ENCODE measurements at places on chromosomes 7 and 10. TPM values are rescaled to one million over a fixed set of nuclear protein-coding genes. Genes with fewer than 3 reads are reported as not detected.

Gene VWA2
- polyA plus RNA-seq: 25.3 TPM

DNA sequence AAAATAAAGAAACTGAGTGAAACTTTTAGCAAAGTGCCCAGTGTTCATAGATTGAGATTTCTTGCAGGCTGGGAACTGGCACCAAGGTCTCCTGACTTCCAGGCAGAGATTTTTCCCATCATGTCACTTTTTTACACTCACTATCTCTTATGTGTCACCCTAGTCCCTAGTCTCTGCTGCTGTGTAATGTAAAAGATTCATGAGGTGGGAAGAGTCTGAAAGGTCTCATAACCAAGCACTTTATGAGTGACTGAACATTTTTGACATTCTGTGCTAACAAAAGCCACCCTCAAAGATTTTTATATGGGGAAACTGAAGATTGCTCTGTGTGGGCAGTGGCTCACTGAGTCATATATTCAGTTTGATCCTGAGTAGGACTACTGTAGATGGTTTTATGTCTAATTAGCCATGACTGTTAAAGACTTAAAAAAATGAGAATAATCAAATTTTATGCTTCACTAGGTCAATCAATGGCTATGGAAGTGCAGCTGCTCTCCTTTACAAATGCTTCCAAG is 900.3 kb upstream of the SORCS1 start:
- H3K27me3 ChIP-seq: no peaks in the 10 kb centered on the region
- H3K4me1 ChIP-seq: no peaks in the 10 kb centered on the region
- DNase-seq: no peak

Gene VIPR2
- 0.41 TPM for polyA plus RNA-seq

DNA sequence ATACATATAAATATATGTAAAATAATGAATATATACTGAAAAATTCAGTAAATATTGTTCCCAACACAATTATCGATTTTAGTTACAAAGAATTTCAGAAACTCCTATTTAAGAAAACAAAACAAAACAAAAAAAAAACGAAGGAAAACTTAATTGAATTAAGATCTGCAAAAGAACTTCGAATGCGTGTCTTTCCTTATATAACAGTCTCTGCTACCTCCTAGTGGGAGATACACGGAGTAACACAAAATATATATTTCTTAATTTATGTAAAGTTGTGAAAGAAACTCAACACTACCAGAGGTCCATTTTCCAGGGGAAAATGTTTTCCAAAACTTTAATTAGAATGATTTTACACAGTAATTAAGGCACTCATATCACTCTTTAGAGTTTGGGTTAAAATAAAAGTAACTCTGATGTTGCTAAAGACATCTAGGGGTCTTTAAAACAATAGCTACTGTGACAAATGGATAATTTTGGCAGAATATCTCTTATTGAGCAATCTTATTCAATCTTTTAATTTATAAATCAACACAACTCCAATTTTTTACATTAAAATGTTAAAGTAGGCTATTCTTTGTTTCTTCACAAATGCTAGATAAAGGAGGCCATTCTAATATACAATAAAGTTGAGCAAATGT is 41.6 kb downstream of the NEBL start:
- H3K4me3 ChIP-seq: no peak overlapping the region
- H3K36me3 ChIP-seq: no peaks in the 10 kb centered on the region
- H3K27ac ChIP-seq: no peak overlapping the region
- no peaks in the 10 kb centered on the region for H3K27me3 ChIP-seq
- no peaks in the 10 kb centered on the region for H3K4me1 ChIP-seq
- DNase-seq: peak; percentile 26

DNA sequence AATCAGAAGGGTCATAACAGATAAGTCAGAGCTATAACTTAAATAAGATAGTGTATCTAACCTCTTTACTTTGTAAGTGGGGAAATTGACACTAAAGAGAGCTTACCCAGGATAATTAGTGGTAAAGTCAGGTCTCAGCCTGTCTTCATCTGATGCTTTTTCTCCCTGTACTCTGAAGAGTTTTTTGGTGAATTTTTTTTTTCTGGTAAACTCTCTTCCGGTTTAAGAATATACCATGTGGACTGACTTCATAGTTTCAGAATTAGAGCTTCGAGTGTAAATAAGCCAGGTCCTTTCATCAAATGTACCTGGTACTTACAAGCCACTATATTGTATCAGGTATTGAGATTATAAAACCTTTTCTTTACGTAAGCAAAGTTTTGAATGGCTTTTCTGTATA is 6.8 kb downstream of the MINPP1 start:
- H3K27me3 ChIP-seq: no peaks in the 10 kb centered on the region
- no peak overlapping the region for H3K4me3 ChIP-seq
- peaks cover 1% of the 10 kb centered on the region for H3K4me1 ChIP-seq
- no peak for DNase-seq
- peaks cover 44% of the 10 kb centered on the region for H3K36me3 ChIP-seq

Gene ZNF248
- 45.2 TPM for polyA plus RNA-seq

DNA sequence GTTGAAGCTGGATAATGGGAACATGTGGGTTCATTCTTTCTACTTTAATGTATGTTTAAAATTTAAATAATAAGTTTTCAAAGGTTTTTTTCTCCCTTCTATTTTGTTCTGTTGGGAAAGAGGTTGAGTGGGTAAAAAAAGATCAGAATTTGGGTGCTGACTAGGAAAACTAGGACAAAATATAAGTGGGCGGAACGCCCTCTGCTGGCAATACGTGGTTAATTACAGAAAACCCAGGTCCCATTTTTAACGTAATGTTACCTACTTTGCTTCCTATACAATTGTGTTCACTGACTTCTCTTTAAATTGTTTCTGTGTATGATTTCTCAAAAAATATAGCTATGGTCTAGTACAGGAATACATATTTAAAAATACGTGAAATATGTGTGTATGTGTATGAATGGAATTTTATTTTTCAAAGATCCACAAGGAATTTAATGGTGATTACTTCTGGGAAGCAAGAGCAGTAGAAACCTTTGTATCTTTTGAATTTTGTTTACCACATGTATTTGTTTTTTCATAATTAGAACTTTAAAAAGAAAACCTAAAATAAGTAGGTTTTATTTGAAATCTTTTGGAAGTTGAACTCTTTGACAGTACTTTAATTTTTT is 8.7 kb downstream of the ECD start:
- peaks cover 28% of the 10 kb centered on the region for H3K4me1 ChIP-seq
- H3K36me3 ChIP-seq: peaks cover 79% of the 10 kb centered on the region
- H3K27me3 ChIP-seq: no peaks in the 10 kb centered on the region
- DNase-seq: peak; percentile 31
